ENCODE measurements at places on chromosomes 11 and 22. TPM values are rescaled to one million over a fixed set of nuclear protein-coding genes. Genes with fewer than 3 reads are reported as not detected.

The ART5 gene
- total RNA-seq = not detected

The LDHAL6A gene
- not detected for total RNA-seq

The CRYBB2 gene
- total RNA-seq = not detected

The PDE3B gene
- total RNA-seq = 0.03 TPM

The LUZP2 gene
- total RNA-seq = not detected

The ARVCF gene
- 3.0 TPM for total RNA-seq

GRCh38 chr11:72058416-72059034 lies 21.8 kb downstream of the NUMA1 start:
- DNase-seq = no peak

GRCh38 chr11:78930810-78931523 lies 356.3 kb upstream of the NARS2 start:
- no peak for DNase-seq

DNA sequence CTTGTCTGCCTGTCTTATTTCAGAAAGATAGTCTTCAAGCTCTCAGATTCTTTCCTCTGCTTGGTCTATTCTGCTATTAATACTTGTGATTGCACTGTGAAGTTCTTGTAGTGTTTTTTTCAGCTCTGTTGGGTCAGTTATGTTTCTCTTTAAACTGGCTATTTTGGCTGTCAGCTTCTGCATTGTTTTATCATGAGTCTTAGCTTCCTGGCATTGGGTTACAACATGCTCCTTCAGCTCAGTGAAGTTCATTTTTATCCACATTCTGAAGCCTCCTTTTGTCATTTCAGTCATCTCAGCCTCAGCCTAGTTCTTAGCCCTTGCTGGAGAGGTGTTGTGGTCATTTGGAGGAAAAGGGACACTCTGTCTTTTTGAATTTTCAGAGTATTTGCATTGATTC lies 15.5 kb upstream of the DEPDC7 start:
- DNase-seq = peak; percentile 23

DNA sequence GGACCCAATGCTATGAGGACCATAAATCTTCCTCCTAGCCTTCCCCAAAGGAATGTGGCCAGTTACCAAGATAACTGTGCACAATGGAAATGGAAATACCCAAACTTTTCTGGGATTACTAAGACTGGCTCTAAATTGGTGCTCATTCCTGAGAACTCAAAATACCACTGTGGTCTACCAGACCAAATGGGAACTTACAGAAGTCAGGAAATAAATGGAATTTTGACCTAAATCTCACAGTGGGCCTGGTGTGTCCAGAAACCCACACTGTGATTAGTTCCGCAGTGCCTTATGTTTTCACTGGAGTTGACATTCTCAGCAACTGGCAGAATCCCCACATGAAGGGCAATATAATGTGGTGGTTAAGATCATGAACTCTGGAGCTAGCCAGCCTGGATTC lies 99.4 kb upstream of the ZC3H12C start:
- DNase-seq = no peak

DNA sequence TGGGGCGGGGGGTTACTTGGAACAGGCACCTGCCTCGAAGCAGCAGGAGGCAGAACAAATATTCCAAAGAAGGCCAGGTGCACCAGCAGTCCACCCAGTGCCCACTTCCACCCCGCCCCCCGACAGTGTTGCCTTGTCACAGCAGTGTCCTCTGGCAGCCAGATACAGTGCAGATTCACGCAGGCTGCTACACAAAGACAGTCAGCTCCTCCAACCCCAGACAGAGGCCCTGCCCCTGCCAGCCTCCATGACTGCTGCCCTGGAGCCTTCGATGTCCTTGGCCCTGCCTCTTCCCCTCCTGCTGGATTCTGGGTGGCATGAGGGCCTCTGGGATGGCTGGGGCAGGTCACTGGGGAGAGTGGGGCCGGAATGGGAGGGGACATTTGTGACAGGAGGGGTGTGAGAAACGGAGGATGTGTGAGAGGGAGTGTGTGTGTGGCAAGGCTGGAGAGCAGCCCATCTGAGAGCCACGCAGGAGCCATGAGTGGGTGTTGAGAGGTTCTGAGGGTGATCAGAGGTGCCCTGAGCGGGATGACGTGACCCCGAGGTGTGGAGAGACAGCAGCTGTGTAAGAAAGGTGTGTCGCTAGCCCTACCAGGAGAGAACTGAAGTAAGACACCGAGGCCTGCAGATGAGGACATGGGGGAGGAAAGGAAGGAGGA lies 173.7 kb downstream of the CEP164 start:
- no peak for DNase-seq

- DNase-seq = no peak
Observed at GRCh38 chr11:97982512-97982911, 1038.2 kb upstream of the CNTN5 start.
